Karpas-422 (cell line): ENCODE measurements at places on chromosomes 1 and 21. TPM values are rescaled to one million over a fixed set of nuclear protein-coding genes. Genes with fewer than 3 reads are reported as not detected.

DNA sequence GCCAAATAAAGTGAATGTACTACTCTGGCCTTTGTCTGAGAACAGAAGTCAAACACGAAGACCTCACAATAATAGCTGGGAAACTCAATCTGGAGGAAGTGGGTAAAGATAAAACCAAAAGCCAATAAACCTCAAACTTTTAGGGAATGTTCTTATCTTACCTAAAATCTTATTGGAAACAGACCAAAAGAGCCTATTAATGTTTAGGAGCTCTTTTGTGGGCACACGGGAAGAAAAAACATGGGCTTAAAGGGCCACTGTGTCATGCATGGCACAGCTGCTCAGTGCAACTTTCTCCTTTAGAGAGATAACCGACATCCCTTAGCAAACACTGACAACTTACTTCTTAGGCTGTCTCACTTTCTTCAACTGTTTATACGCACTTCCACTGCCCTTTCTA, 16.1 kb downstream of the EIF2B3 start:
- peaks cover 4% of the 10 kb centered on the region; the same call in 1 of the 2 replicates for H3K4me1 ChIP-seq
- no peak for DNase-seq
- H3K4me3 ChIP-seq: no peak overlapping the region
- no peak overlapping the region for H3K27ac ChIP-seq

Gene CLCA1
- not detected in 2 replicates for total RNA-seq

DNA sequence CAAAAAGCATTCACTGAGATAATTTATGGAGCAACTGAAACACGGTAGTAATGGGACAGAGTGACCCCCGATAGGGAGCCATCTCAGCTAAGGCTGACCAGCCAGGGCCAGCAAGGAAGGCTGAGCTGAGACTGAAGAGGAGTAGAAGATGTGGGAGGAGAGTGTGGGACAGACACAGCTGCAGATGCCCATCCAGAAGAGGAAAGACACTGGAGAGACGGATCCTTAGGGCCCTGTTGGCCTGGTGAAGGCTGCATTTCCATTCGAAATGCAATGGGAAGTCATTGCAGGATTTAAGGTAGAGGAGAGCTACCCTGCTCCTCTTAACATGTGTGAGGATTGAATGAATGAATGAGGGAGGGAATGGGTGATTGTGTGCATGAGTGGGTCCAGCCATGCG, 44.0 kb upstream of the LRP8 start:
- H3K4me3 ChIP-seq: no peak overlapping the region
- no peaks in the 10 kb centered on the region for H3K27me3 ChIP-seq
- no peak for DNase-seq
- H3K4me1 ChIP-seq: peaks cover 7% of the 10 kb centered on the region
- H3K27ac ChIP-seq: no peak overlapping the region

- H3K36me3 ChIP-seq: no peaks in the 10 kb centered on the region
- no peak overlapping the region for H3K27ac ChIP-seq
Measured at GRCh38 chr1:207311888-207312603, 9.4 kb upstream of the CD55 start.

GRCh38 chr1:219660666-219661463, 48.0 kb upstream of the ZC3H11B start:
- no peak overlapping the region for H3K4me3 ChIP-seq
- no peaks in the 10 kb centered on the region for H3K36me3 ChIP-seq
- H3K4me1 ChIP-seq: peaks cover 3% of the 10 kb centered on the region; the same call in 1 of the 2 replicates
- H3K27ac ChIP-seq: no peak overlapping the region
- H3K27me3 ChIP-seq: no peaks in the 10 kb centered on the region

Gene PTAFR
- total RNA-seq: 37.8 and 74.2 TPM in 2 replicates

GRCh38 chr1:84103197-84103992, 40.7 kb upstream of the PRKACB start:
- H3K4me1 ChIP-seq: no peaks in the 10 kb centered on the region
- H3K4me3 ChIP-seq: no peak overlapping the region
- H3K36me3 ChIP-seq: no peaks in the 10 kb centered on the region
- no peaks in the 10 kb centered on the region; the same call in 1 of the 2 replicates for H3K27me3 ChIP-seq

DNA sequence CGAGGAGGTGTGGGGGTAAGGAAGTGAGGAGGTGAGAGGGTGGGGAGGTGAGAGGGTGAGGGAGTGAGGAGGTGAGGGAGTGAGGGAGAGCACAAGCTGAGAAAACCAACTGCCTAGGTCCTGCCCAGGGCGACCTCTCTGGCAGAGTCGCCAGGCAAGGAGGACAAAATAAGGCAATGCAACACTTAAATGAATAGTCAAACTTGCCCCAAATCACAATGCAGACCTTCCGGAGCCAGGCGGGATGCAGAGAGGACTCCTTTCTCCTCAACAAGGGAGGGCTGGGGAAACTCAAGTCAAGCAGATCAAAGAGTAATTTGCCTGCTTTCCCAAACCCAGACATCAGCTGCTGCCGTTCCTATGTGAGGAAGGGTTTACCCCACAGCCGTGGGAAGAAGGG, 86.0 kb downstream of the CCDC185 start:
- no peak for DNase-seq
- H3K27ac ChIP-seq: no peak overlapping the region
- H3K4me3 ChIP-seq: no peak overlapping the region

DNA sequence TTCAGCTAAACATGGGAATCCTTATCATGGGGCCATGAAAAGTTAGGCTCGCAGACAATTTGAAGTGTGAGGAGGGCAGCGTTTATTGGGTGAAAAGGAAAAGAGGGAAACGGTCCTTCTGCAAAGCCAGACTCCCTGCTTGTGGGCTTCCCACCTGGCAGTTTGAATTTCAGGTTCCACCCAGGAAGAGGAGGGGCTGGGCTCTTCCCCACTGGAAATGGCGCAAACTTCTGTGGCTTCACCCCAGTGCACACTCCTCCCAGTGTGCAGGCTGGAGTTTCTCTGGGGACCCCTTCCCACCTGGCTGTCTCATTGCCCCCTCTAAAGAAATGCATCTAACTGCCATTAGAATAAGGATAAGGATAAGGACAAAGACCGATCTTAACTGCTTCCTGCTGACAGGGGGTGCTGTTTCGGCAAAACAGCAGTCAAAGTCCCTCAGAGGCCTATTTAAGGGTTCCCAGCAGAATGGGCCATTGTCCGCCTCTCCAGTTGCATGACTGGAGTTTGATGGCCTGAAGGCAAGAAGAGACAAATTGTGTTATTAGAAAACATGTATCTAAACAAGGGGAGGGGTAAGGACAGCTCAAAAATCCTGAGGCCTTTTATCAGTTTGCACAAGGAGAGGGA, 20.4 kb downstream of the AIM2 start:
- H3K4me1 ChIP-seq: no peaks in the 10 kb centered on the region
- no peaks in the 10 kb centered on the region for H3K27me3 ChIP-seq
- H3K27ac ChIP-seq: no peak overlapping the region
- no peak overlapping the region for H3K4me3 ChIP-seq
- no peak for DNase-seq
- peaks cover 5% of the 10 kb centered on the region; the same call in 1 of the 2 replicates for H3K36me3 ChIP-seq

DNA sequence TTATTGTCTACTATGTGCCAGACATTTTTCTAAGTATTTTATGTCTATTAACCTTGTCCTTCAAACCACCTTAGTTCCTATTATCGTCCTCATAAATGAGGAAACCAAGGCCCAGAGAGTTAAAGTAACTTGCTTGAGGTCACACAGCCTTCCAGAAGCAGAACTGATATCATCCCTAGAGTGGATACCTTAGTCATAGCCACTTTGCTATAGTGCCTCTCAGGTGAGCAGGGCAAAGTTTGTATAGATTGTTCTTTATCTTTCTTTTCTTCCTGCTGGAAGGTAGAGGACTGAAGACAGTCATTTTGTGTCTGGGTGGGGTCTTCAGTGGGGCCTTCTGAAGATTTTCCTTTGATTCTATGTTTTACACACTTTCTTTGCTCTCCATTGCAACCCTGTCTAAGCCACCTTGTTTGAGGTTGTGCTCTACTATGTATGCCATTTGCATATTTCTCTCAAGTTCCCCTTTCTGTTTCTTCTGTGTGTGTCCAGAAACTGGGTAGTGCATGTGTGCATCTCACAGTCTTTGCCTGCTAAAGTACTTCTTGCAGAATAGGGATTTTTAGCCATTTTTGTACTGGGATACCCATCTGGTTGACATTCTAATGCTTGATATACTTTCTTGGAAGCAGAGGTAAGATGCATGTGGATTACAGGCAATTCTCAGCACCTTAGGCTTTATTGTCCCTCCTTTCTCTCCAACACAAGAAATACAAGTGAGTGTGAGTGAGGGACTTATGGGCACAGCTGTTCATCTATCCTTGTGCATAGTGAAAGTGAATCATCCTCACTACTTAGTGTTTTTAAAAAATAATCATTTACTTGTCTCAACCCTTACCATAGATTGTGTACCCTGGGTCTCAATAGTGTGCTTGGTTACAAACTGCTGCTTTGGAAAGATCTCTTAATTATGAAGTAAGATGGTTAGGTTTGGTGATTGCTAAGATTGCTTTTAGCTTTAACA, 207.6 kb upstream of the HMCN1 start:
- DNase-seq: peak; percentile 89
- peak overlapping the region; percentile 34 for H3K4me3 ChIP-seq

- DNase-seq: no peak
- H3K27me3 ChIP-seq: no peaks in the 10 kb centered on the region
- no peaks in the 10 kb centered on the region for H3K36me3 ChIP-seq
- H3K4me1 ChIP-seq: no peaks in the 10 kb centered on the region
- H3K27ac ChIP-seq: no peak overlapping the region
- H3K4me3 ChIP-seq: no peak overlapping the region
Measured at GRCh38 chr1:30872948-30873263, 35.7 kb downstream of the SDC3 start.
